ENCODE measurements at places on chromosomes 11 and 22. TPM values are rescaled to one million over a fixed set of nuclear protein-coding genes. Genes with fewer than 3 reads are reported as not detected.

DNA sequence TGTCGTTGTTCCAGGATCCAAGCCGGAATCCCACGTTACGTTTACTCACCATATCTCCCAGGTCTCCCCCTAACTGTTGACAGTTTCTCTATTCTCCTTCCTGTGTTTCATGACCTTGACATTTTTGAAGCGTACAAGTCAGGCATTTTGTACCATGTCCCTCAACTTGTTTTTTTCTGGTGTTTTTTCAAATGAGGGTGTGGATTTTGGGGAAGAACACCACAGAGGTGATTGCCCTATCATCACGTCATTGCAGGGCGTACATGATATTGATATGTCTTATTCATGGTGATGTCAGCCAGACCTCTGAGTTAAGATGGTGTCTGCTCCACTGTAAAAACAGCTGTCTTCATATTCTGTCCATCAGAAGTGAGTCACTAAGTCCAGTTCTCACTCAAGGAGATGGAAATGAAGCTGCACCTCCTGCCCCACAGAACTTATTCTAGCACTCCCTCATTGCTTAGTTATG, 28.3 kb upstream of the SOX10 start:
- no peaks in the 10 kb centered on the region for H3K27me3 ChIP-seq
- no peak for DNase-seq
- no peak overlapping the region for H3K27ac ChIP-seq

DNA sequence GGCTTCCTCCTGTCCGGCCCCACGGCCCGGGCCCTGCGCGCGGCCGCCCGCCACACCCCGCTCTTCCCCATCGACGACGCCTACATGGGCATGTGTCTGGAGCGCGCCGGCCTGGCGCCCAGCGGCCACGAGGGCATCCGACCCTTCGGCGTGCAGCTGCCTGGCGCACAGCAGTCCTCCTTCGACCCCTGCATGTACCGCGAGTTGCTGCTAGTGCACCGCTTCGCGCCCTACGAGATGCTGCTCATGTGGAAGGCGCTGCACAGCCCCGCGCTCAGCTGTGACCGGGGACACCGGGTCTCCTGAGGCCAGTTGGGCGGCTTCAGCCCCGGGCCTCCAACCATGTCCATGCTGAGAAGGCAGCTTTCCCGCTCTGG, 6.2 kb downstream of the B3GNT6 start:
- H3K36me3 ChIP-seq, result no peaks in the 10 kb centered on the region
- H3K4me3 ChIP-seq, result no peak overlapping the region
- H3K4me1 ChIP-seq, result peaks cover 11% of the 10 kb centered on the region
- no peak overlapping the region for H3K27ac ChIP-seq
- no peak for DNase-seq

Gene CASP1
- total RNA-seq, result 158 TPM

GRCh38 chr11:115333121-115333520, 171.1 kb downstream of the CADM1 start:
- H3K4me3 ChIP-seq, result no peak overlapping the region
- no peaks in the 10 kb centered on the region for H3K36me3 ChIP-seq
- H3K27ac ChIP-seq, result no peak overlapping the region

Gene BLID
- 0.62 TPM for total RNA-seq

- H3K36me3 ChIP-seq, result no peaks in the 10 kb centered on the region
- no peak overlapping the region for H3K27ac ChIP-seq
- H3K27me3 ChIP-seq, result no peaks in the 10 kb centered on the region
- no peak overlapping the region for H3K4me3 ChIP-seq
- no peaks in the 10 kb centered on the region for H3K4me1 ChIP-seq
Measured at GRCh38 chr11:70472240-70472639, 73.9 kb downstream of the CTTN start.

GRCh38 chr11:41851743-41852142, 392.3 kb upstream of the LRRC4C start:
- no peak overlapping the region for H3K4me3 ChIP-seq
- H3K4me1 ChIP-seq, result no peaks in the 10 kb centered on the region
- no peak for DNase-seq
- H3K36me3 ChIP-seq, result no peaks in the 10 kb centered on the region
- H3K27ac ChIP-seq, result no peak overlapping the region
- H3K27me3 ChIP-seq, result no peaks in the 10 kb centered on the region

- no peak overlapping the region for H3K4me3 ChIP-seq
- H3K27ac ChIP-seq, result no peak overlapping the region
- no peak for DNase-seq
- H3K36me3 ChIP-seq, result no peaks in the 10 kb centered on the region
- H3K27me3 ChIP-seq, result no peaks in the 10 kb centered on the region
Measured at GRCh38 chr11:110518809-110519514, 89.2 kb downstream of the FDX1 start.
